ENCODE measurements at places on chromosomes 6 and 20. TPM values are rescaled to one million over a fixed set of nuclear protein-coding genes. Genes with fewer than 3 reads are reported as not detected.

Gene RAET1E
- total RNA-seq = 0.39 TPM

Gene HLA-G
- 0.13 TPM for total RNA-seq

Gene TPX2
- total RNA-seq = 52.8 TPM

Gene ARG1
- not detected for total RNA-seq

Gene PTCRA
- total RNA-seq = not detected
